ENCODE measurements at places on chromosomes 16 and 17.

DNA sequence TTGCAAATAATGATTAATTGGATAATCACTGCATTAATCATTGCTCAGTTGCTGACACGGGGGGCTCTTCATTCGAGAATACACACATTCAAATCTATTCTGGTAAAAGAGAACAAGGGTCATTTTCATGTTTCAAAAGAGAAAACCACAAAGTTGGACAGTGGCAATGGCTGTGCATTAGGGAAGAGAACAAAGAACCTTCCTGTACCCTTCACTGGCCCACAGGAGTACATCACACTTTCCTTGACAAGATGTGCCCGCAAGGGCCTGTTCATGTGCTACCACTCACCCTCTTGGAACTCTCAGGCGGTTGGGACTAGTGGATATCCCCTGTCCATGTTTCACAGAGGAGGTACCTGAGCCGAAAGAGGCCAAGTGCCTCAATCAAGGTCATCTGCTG, 223.2 kb downstream of the ZFHX3 start:
- no peak for DNase-seq

DNA sequence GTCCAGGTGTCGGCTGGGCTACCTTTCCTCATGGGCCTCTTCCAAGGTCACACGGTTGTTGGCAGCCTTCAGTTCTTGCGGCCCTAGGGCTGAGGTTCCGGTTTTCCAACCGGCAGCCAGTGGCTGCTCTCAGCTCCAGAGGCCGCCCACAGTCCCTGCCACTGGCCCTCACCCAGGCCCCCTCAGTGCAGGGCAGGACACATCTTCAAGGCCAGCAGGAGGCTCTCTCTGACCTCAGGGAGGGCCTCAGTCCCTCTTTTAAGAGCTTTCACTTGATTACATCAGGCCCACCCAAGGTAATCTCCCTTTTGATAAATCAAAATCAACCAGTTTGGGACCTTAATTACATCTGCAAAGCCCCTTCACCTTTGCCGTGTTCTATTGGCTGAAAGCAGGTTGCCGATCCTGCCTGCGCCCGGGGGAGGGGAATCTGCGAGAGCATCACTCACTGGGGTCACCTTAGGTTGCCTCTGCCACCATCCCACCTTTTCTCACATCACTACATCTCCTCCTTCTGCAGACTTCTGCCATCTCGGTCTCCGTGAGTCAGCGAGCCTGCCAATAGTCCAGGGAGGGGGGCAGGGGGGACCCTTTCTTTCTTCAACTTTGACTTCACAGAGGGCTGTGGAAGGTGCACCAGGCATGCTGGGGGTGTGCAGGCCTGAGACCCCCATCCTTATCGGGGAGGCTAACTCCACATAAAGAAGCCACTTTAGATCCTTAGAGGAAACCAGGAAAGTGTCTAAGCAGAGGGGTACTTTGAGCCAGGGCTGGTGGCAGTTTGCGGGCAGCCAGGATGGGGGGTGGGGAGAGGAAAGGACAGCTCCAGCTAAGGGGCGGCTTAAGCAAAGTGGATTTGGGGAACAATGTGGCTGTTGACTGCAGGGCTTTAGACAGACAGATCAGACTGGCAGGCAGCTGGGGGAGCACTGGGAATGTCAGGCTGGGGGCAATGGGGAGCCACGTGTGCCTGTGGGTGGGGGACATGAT, 28.8 kb upstream of the NXPH3 start:
- no peak for DNase-seq

DNA sequence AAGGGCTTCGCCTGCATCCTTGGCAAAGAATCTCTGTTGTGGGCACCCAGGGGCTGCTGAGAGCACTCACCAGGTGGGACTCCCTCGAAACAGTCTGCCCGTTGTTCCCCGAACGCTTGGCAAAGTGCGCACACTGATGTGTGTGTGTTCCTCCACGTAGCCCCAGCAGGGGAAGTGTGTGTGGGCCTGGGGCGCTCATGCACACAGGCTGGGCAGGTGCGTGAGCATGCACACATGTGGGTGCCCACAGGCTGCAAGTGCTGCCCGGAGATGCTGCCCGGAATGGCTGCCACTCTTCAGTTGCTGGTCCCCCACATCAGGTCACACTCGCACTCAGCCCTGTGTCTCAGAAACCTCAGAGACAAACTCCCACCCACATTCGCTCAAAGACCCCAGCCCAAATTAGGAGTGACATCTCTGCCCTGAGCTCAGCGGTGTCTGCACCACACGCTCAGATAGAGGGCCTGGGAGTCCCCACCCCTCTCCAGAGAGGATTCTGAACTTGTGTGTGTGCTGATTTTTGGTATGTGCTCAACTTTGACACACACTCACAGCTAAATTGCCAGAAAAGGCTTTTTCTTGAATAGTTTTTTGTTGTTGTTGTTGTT, 119.4 kb downstream of the MGAT5B start:
- DNase-seq, result no peak

DNA sequence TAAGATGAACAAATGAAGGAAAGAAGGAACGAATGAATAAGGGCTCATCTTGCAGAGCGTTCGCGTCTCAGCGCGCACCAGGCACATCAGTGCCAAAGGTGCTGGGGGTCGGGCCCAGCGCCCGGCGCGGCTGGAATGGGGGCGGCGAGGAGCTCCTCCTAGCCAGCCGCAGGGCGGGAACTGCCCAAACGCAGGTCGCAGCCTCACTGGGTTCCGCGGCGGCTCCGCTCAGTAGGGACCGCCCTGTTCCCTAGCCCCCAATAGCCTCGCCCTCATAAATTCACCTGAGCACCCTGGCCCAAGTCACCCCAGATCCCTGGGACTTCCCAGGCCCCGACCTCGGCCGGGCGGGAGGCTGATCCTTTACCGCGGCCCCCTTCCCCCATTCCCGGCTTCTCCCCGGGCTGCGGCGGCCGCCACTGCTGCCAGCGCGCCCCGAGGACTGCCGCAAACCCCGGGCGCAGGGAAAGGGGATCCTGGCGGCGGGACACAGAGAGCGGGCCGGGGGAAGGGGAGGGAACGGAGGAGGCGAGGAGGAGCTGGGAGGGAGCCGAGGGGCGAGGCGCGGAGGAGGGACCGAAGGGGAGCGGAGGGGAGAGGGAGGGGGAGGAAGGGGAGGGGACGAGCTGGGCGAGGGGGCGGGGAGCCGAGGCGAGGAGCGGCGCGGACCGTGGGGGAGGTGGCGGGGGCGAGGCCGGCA, 377 bp upstream of the CRHR1 start:
- DNase-seq, result no peak

GRCh38 chr17:28047806-28048205, 5.3 kb downstream of the NLK start:
- no peak for DNase-seq
